NCI-H1105 treated with DMSO at 0.1 percent for 48 hours (cell line): ENCODE measurements at places on chromosomes 1 and 21.

DNA sequence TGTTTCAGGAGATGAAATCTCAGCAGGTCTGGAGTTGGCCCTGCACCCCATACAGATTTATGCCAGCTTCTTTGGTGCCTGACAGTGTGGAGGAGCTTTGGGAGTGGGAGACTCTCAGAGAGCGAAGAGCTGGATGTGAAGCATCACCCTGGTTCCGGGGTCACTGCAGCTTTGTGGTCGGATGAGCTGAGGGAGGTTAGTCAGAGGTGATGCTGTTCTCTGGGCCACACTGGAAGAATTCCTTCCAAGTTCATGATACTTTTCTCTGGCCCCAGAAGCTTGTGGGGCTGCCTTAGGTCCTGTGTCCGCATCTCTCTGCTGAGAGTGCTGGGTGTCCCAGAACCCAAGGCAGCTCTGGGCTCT is 467.8 kb downstream of the CAMTA1 start:
- DNase-seq = no peak

- DNase-seq = no peak
Observed at GRCh38 chr21:46041183-46041582, 56.7 kb upstream of the COL6A2 start.

DNA sequence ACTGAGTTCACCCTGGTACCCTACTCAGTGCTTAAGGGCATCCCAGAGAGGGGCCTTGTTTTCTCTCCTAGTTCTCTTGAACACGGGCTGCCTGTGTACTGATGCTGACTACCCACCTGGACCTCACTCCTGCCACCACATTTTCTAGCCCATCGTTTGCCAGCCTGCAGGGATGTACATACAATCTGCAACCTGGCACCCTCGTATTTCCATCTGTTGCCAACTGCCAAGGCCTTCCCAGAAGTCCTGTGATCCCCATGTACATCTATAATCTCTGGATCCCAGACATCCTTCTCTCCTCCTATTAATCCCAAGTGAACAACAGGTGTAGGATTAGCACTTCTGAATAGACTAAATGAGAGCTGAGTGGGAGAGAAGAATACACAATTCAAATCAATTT is 212.0 kb downstream of the SLC45A1 start:
- DNase-seq = no peak

DNA sequence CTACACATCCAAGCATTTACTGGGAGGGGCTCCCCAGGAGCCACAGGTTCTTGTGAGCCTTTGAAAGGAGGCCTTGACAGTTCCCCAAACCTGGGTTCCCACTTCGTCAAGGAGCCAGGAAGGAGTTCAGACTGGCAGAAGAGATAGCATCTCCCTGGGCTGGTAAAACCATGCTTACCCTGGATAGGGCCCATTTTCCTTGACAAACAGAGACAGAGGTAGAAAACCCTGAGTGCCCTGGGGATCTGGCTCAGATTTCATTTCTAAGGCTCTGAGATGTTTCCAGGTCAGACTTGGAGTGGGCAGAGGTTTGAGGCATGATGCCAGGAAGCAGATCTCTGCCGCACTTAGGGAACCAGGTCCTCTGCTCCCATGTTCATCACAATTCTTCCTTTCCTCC is 2.7 kb downstream of the ETNK2 start:
- no peak for DNase-seq

- DNase-seq = no peak
Observed at GRCh38 chr1:154469844-154470560, 32.0 kb upstream of the TDRD10 start.

GRCh38 chr1:1966071-1966740 is 37.4 kb downstream of the CFAP74 start:
- no peak for DNase-seq
